Astrocyte of the hippocampus (primary cell): ENCODE measurements at places on chromosomes 3 and 15.

DNA sequence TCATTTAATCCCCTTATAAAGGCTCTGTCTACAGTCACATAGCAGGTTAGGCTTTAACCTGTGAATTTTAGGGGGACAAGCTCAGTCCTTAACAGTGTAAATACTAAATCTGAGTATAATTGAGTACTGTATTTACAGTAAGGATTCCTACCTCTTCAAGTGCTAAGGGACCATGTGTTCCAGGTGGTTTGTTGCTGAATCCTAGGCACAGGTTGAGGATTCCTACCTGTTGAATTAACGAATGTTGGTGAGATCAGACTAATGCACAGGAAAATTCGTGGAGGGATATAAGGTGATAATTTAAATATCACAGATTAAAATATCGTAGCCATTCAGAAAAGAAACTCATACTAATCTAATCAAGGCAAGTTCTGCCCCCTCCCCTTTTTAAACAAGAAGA is 24.9 kb downstream of the CDV3 start:
- no peak for DNase-seq

DNA sequence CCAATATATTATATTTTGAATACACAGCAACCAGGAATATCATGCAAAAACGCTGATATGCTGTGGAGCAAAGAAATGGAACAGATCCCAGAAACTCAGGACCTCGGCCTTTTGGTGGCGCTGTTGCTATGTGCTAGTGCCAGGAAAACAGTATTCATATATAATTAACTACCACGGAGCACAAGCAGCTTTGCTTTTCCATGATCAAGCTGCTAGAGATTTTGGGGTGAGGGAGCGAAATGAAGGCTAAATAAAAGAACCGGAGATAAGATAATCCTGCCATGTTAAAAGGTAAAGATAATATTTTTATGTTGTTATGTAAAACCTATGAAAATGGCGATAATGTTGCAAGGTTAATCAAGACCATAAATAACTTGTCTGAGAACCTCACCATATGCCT is 157.7 kb upstream of the FAM3D start:
- DNase-seq: peak; percentile 76

DNA sequence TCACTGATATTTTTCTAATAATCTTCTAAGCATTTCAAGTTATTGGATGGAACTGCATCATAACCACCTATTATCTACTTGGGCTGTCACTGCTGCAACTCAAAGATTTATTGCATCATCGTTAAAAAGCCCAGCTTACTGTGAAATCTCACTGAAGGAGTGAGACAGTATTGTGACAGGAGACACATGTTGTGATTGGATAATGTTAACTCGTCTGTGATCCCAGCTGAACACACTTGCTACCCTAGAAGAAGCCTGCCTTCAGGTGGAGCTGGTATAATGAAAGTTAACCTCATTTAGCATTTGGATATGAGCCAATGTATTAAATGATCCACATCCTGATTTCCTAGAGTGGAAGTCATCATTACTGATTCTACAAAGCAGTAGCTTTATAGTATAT is 138.1 kb downstream of the MAP2K5 start:
- no peak for DNase-seq

GRCh38 chr15:28890711-28891495 is 5.1 kb downstream of the APBA2 start:
- no peak for DNase-seq

DNA sequence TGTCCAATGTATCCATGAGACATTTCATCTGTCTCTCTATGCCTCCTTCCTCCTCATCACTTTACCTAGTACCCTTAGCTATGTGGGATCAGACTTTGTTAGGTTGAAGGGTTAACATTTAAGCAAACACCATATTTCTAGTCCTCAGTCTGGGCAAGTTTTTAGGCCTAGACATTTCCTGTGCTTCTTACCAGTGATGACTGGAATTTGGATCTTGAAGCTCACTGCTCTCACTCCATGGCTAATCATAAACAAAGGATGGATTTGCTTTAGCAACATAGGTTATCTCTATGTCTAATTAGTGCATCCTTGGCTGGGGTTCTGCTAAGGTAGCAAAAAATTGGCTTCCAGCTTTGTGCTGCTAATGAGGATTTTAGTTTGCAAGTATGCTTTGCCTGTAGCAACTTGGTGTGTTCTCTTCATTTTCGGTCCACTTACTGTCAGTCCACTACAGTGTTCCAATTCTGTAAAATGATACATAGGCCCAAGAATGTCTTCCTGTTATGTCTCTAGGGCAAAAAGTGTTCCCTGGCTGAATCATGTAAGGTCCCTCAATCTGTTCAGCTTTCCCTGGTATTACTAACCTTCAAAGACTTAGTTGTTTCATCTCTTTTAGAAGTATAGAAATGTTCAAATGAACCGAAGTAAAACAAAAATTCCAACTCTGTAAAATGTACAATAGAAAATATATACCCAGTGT is 615.4 kb downstream of the CADM2 start:
- DNase-seq: peak; percentile 10

- DNase-seq: peak; percentile 91
Observed at GRCh38 chr3:10594915-10595314, 89.5 kb upstream of the ATP2B2 start.

GRCh38 chr15:62087671-62088352 is 21.0 kb downstream of the C2CD4A start:
- DNase-seq: peak; percentile 39

DNA sequence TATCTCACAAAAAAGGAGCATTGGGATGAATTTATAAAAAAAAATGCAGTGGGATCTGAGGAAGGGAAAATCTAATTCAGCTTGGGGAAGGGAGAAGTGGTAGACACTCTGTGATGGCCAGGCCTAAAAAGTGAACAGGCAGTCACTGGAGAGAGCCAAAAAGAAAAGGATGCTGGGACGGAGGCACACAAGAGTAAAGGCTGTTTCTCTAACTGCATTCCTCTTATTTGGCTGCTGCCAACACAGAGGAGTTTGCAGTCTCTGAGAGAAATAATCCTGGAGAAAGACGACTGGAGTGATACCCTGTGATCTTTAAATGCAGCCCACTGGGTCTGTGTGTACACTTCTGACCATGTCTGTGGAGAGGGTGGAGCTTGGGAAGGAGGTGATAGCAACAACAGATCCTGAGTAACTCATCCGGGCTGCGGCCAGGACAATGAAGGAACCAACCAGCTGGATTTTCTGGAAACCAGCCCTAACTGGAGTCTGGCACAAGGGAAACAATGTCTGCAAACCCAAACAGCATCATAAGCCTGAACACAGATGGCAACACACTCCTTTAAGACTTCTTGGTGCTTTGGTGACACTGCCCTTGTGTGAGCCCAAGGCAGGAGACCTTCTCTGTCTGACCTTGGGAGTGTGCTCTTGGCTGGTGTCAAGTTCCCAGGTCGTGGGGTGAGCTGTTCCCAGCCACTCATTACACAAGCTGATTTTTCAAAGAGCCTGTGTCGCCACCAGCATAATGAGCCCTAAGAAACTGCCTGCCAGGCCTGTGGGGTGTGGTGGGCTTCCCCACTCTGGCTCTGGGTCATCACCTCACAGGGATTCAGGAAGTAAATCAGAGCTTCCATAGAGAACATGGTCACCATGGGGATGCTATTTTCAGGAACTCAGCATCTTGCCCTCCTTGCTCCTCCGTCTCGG is 8.0 kb downstream of the FYCO1 start:
- peak; percentile 52 for DNase-seq

GRCh38 chr3:71563827-71564226 is 19.7 kb downstream of the FOXP1 start:
- DNase-seq: no peak

DNA sequence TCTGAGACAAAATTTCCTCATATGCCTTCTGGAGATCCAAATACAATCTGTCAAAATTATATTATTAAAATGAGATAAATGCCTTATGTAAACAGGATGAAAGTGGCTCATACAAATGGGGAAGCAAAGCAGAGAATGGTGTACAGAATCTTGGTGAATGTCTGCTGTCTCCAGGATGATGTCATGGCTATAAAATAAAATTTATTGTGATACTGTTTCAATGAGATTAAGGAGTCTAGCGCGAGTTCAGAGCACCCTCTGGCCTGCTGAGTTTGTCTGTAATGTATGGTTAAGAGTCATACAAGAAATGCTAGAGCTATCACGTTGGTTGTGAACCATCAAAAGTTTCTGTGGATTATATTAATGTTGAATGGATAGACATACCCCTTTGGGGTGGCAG is 359.7 kb downstream of the EFHB start:
- no peak for DNase-seq

DNA sequence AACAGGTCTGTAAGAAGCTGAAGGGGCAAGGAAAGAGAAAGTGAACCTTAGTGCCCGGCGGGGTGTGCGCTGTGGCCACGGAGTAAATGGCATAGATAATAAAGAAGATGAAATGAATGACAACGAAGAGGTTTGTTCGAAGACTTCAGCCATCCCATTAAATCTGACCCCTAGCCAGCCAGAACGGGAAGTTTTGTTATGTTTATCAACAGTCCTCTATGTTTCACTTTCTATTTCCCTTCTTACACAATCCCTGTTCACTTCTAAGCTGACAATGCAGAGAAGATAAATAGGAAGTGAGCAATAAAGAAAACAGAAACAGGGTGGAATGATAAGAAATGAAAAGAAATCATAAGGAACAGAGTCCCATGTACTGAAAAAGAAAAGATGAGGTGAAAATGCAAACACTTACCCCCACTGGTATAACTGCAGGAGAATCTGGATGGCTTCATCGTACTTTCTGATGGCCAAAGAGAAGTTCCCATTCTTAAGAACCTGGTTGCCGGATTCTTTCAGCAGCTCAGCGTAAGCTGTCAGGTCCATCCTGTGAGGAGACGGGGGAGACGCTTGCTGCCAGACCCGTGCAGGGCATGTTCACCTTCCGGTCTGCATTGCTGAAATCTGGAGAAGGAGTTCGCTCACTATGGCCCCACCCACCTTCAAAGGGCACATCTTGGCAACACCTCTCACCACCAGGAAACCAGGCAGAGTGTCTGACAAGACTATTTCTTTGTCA is 36.8 kb downstream of the TRANK1 start:
- peak; percentile 50 for DNase-seq

GRCh38 chr15:77859491-77860060 is 217.9 kb downstream of the TBC1D2B start:
- no peak for DNase-seq

DNA sequence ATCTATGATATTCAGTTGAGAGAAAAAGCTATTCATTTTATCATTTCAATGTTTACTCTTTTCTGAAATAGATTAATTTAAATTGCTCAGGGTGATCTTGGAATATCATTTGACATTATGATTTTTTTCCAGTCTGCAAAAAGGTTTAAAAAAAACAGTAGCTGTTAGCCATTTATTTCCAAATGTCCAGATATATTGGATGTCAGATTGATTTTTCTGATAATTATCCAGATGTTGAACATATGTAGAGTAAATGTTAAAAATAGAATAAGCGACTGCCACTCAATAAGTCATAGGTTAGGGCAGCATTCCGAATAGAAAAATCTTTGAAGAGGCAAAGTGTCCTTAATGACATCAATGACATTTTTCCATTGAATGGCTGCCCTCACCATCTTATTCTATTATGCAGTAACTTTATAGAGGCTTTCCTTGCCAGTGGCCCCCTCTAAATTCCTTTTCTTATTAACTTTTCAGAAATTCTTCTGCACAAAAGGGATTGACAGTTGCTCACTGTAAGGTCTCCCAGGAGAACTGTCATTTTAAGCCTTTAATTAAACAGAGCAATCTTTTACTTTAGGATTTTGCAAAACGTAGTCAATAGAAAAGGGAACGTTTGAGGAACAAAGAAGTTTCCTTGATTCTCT is 316.5 kb downstream of the GBE1 start:
- no peak for DNase-seq

DNA sequence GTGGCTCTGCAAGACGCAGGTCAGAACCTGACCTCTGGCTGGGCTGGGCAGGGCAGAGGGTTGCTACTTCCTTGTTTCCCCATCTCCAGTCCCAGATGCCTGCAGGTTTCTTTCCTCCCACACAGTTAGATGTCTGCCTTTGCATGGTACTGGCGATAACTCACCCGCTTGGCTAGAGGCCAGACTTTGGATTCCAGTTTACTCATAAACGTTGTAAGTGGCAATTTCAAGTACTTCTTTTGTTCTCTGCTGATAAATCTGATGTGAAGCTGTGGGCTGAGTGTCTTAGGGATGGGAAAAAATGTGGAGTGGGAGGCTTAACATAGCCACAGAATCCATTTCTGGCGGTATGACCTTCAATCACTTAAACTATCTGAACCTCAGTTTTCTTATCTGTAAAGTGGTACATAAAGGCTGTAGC is 194.2 kb downstream of the EBLN2 start:
- peak; percentile 89 for DNase-seq

GRCh38 chr15:39621210-39621609 is 40.3 kb downstream of the THBS1 start:
- no peak for DNase-seq

DNA sequence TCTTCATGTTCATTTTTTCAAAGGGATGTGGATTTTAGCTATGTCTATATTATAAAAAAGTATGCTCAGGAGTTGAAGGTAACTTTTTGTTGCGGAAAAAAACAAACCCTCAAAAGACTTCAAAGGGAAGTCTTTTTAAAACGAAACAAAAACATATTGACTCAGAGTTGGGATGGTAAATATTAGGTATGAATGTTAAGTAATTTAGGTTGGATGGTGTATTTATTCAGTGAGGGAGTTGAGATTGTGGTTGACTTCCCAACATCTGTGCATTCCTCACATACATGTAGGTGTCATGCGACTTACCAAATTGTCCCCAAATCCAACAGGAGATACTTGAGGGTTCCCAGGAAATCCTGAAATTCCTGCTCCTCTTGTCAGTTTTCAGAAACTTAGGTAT is 32.7 kb upstream of the PLSCR5 start:
- peak; percentile 3 for DNase-seq

- no peak for DNase-seq
Observed at GRCh38 chr15:38304481-38304880, 51.8 kb downstream of the SPRED1 start.

- no peak for DNase-seq
Observed at GRCh38 chr3:14448756-14449727, 46.6 kb downstream of the SLC6A6 start.

DNA sequence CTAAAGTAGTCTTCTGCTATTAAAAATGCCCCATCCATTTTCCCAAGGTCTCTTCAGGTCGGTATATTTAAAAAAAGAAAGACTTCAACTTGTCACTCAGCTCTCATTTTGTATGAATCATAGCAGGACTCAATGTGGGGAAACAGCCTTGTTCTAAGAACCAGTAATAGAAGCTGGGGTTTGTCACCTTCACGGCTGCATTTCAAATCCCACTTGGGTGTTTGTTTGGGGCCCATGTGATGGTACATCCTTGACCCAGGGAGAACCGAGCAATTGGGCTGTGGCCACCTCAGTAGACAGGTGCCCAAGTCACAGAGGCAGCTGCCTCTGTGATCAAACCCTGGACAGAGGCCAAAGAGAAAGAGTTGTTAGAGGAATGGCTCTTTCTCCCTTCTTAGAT is 70.3 kb upstream of the ARL8B start:
- DNase-seq: no peak
